ENCODE measurements at places on chromosomes 7 and 10.

- no peak for DNase-seq
These were observed 131.1 kb downstream of the LRRC4 start for GRCh38 chr7:127900141-127900540.

- no peak for DNase-seq
These were observed 7.4 kb downstream of the AVL9 start for GRCh38 chr7:32502728-32503127.

GRCh38 chr7:44626620-44627019, 20.2 kb downstream of the OGDH start:
- DNase-seq, result no peak

DNA sequence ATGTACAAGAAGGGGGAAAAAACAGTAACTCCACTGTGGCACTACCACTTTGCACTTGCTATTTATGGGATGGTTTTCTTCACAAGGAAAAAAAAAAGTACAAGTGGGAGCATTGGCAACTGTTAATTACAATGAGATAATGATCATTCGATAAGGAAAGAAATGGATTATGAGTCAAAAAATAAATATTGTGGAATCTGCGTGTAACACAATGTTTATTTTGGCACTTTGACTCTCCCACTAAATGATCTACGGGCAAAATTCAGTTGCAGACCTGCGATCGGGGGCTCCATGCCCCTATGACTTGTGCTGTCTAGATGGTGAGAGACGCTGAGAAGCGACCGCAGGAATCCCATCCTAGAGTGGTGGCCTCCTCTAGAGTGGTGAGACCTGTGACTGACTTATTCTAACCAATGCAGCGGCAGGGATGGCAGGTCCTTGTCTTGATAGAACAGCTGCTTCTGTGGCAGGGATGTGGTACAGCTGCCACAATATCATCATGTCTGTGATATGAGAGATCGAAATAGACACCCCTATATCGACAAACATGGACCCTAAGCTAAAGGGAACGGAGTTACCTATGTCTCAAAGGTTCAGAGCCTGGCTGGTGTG, 345.0 kb upstream of the KLF6 start:
- no peak for DNase-seq

DNA sequence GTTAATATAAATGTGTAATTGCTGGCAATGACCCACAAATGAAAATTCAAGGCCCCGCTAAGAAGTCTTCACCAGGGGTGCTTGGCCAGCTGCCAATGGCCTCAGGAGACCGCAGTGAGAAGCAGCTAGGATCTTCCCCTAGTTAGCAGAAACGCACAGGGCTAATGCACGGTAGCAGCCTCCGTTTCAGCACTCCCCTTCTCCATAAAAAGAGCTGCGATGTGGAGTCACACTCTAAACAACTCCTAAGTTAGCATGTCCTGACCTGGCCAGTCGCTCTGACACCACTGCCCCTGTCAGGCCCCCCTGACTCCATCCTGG, 139.0 kb downstream of the SEPTIN14 start:
- DNase-seq, result no peak

- no peak for DNase-seq
These were observed 76.4 kb upstream of the ZMIZ1 start for GRCh38 chr10:78992333-78992732.

DNA sequence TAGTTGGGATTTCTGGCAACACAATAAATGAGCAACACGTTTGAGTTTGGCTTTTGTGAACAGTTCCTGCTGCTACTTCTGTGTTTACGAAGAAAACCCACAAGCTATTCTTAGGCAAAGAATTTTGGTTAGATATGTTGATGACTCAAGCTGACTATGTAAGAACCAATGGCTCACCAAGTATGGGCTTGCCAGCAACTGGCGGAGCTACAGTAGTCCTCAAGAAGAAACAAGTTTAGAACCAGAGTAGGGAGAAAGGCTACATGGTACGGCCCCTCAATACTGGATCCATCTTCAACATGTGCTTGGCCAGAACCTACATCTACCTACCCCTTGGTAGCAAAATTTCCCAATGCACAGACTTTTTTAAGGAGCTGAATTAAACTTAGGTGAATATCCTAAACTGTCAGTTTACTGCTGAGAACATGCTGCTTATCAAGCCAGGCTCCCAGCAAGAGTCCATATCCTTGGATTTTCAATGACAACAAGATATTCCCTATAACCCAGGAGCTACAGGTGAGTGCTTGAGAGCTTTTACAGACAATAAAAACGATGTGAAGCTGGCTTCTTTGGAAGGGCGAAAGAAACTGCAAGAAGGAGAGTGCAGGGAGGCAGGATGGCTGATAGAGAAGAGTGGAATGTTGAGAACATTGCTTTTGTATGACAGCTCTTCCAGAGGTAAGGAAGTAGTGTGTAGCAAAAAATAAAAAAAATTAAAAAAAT, 74.3 kb upstream of the ASAH2 start:
- DNase-seq, result peak; percentile 58

GRCh38 chr10:29841724-29842649, 207.2 kb upstream of the SVIL start:
- DNase-seq, result peak; percentile 67

DNA sequence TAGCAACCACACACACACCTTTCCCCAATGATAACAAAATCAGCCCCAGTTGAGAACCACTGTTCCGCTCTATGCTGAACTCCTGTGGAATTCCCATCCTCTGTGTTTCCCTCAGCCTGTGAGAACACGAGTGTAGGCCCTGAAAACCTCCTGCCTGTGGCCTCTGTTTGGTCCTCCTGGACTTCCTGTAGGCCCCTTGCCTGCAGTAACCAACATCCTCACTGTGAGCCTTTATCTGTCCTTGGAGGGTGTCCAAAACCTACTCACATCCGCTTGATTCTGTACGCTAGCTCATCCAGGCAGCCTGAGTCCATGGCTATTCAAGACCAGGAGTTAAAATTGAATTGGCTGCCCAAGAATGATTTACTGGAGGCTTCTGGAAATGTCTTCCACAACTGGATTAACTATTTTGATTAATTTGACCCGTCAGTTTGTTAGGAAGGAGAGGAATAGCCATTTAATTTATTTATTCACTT, 149.8 kb downstream of the AKR1D1 start:
- no peak for DNase-seq

DNA sequence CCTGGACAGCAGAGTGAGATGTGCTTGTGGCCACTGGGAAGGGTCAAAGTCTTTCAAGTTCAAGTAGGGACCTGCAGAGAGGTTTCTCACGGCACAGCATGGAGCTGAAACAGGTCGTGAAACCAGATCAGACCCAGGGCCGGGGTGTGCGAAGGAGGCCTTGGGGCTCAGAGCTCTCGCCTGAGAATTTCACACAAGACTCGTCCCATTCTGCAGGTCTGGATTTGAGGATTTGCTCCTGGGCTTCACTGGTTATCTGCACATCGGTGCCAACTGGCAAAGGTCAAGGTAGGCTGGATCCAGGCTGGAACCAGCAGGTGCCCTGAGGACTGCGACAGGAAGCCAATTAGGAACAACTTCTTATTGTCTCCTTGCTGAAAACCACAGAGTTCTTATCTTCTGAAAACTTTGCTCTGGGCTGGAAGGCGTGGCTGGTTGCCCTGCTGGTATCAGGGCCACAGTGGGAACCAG, 24.0 kb upstream of the GTF2I start:
- DNase-seq, result no peak

GRCh38 chr10:130606001-130606405, 469.8 kb downstream of the GLRX3 start:
- no peak for DNase-seq

DNA sequence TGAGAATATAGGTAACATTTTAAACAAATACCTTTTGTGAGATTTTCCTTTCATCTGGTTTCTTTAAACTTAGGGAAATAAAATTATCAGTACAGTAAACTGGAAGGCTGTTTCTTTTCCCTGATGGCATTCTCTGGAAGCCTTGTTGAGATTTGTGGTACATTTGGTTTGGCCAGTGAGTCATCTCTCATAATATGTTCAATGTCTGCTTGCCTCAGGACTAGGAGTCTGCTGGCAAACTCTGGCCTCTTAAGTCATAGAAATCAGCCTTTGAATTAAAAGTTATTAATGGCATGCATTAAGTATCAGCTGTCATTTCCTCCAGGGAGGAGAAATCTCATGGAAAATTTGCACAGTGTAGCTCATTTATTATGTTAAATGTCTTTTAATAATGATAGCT, 316.6 kb upstream of the KIAA1217 start:
- no peak for DNase-seq

DNA sequence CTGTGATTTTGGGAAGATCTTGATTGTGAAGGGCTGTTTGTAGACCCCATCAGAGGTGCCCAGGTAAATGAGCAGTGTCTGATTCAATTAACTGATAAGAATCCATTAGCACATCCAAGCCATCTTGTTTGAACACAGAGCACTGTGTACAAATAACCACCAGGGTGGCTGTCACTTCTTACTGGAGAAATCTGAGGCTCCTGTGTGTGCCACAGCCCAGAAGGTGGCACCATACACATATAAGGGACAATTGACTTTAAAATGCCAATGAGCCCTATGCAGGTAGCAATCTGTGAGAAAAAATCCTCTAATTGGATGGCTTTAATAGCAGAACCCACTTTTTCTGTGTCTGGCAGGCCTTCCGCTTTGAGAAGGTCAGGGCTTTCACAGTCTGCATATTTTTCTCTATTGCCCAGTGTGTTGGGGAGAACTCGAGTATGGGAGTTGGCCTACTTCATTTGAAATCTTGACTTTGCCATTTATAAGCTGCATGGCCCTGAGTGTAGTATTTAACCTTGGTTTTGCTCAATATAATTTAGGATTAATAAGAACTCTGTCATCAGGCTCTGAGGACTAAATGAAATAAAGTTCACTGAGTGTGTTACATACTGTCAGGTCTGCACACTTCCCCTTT, 517.4 kb downstream of the CCSER2 start:
- no peak for DNase-seq

DNA sequence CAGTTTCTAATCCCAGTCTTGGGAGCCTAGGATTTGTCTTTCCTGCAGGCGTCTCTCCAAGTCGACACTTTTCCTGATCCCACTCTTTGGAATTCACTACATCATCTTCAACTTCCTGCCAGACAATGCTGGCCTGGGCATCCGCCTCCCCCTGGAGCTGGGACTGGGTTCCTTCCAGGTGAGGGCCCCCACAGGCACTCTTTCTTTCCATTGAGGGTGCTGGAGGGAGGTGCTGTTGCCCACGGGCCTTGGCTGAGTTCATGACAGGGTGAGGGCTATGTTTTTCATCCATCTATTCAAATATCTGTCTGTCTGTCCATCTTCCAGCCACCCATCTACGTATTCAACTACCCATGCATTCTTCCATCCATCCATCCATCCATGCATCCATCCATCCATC, 12.6 kb downstream of the GHRHR start:
- DNase-seq, result no peak

DNA sequence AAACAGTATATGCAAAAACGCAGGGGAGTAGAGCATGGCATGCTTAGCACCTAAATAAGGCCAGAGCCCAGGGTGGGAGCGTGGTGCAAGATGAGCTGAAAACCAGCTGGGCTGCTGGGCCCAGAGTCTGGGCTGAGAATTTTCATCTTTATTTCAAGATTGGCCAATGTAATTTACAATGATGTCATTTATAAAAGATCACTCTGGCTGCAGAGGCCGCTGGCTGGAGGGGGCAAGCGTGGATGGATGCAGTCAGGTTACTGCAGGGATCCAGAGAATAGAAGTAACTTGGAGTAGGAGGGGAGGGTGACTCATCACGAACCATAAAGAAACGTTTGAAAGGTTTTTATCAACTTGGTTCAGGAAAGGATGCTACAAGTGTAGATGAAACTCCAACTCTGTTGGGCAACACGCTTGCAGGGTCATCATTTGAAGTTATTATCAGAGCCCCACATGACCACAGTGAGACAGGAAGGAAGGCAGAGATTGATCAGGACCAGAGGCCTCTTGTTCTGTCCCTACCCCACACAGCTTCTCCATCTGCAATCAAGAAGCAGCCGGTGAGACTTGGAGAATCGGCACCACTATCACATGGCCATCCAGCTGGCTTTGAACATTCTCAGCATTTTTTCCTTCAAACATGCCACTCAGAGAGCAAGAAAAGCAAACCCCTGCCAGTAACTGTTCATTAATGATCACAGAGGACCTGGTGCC, 49.2 kb downstream of the ODAD2 start:
- no peak for DNase-seq

DNA sequence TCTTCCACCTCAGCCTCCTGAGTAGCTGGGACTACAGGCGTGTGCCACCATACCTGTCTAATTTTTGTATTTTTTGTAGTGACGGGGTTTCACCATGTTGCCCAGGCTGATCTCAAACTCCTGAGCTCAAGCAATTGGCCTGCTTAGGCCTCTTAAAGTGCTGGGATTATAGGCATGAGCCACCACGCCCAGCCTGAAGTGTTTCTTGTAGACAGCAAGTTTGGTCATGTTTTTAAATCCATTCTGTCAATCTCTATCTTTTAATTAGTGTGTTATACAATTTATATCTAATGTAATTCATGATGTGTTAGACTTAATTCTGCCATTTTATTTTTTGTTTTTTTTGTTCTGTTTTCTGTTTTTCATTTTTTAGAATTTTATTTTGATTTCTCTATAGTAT, 17.2 kb upstream of the MXI1 start:
- no peak for DNase-seq

- DNase-seq, result no peak
These were observed 42.0 kb upstream of the PTF1A start for GRCh38 chr10:23150091-23150490.

GRCh38 chr7:44195889-44196288, 4.9 kb upstream of the YKT6 start:
- peak; percentile 6 for DNase-seq

DNA sequence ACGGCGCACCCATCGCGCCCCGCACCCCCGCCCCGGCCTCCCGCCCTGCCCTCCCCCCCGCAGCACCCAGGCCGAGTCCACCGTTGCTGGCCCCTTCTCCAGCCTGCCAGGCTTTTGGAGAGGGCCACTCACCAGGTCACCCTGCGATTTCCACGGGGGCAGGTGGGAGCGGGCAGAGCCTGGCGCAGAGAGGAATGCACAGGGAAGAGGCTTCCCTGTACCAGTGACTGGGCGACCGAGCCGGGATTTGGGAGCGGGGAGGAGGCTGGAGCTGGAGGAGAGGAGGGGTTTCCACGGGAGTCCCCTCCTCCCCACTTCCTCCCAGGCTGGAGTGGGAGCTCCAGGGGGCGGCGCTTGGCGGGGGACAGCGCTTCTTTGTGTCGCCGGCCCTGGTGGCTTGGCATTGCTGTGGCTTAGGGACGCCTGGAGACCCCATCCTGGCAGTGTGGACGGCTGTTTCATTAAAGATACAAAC, 19.3 kb downstream of the TCAF1 start:
- peak; percentile 72 for DNase-seq

GRCh38 chr7:143901668-143902331, at the start of gene TCAF1:
Gene TCAF1 (minus strand): TSS chr7:143902176. CDS start chr7:143876608, 25,568 bp downstream.
- DNase-seq, result peak; percentile 97

DNA sequence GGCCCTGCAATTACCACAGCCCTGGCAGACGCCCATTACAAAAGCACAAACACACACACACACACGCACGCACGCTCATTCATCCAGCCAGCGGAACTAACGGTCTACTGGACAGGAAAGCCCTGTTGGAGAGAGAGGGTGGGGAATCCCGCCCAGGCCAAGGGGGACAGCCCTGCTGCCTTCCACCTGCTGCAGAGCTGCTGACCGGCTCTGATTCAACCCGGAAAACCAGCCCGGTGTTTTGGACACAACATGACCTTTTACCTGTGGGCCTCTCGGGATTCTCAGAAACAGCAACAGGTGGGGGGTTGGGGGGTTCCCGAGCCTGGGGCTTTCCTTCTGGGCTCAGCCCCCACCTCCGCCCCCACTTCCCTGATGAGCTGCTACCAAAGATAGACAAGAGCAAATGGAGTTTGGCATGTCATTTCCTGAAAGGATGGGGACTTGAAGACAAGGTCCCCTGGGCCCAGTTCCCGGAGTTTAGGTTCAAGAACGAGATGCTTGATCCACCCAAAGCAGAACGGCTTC, 18.5 kb upstream of the SERPINE1 start:
- no peak for DNase-seq

- no peak for DNase-seq
These were observed 50.6 kb upstream of the MTURN start for GRCh38 chr7:30084212-30084611.

Data from upper lobe of right lung (tissue), 1 donor.